ENCODE measurements at places on chromosomes 11 and 22. TPM values are rescaled to one million over a fixed set of nuclear protein-coding genes. Genes with fewer than 3 reads are reported as not detected.

Gene AP2A2
- total RNA-seq: 36.6 TPM

Gene MYEOV
- not detected for total RNA-seq

Gene PLEKHB1
- total RNA-seq: 12.8 TPM

Gene HPX
- total RNA-seq: 0.64 TPM

DNA sequence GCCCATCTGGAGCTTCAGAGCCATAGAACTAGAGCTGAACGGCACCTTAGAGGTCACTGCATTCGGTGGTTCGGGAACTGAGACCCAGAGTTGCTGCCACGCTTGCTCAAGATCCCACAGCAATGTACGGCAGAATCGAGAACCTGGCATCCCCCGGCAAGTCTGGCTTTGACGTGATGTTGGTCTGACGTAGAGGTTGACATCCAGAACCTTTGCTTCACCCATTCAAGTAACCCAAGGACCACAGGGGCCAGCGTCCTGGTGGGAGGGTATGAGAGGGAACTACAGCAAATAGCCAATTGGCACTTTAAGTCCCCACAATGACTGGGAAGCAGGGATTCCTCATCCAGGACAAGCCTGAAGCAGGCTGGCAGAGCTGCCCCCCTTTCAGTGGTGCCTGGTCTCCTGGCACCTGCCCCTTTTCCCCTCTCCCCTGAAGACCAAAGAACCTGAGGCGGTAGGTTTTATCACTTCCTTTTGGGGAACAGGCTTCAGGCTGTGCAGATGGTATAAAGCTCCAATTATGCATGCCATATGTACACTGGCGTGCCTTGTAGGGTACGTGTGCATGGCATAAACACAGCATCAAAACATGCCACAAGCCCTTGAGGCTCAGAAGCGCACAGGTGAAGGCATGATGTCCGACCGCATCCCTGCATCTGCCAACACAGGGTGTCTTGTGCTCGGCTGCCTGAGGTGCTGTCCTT is 15.3 kb upstream of the TEF start:
- no peak for DNase-seq
- no peak overlapping the region for H3K4me3 ChIP-seq

DNA sequence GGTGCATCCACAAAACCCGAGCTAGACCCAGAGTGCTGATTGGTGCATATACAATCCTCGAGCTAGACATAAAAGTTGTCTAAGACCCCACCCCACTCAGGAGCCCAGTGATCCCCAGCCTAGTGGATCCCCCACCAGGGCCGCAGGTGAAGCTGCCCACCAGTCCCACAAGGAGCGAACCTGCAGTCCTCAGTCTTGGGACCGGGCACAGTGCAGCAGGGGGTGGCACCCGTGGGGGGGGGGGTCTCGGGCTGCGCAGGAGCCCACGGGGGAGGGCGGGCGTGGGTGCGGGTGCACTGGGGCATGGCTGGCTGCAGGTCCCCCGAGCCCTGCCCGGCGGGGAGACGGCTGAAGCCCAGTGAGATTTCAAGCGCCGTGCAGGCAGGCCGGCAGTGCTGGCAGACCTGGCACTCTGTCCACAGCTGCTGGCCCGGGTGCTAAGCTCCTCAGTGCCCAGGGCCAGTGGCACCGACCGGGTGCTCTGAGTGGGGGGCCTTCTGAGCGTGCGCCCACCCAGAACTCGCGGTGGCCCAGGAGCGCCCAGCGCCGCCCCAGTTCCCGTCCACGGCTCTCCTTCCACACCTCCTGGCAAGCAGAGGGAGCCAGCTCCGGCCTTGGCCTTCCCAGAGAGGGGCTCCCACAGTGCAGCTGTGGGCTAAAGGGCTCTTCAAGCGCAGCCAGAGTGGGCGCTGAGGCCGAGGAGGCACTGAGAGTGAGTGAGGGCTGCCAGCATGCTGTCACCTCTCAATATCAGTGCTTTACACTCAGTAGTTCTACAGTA is 989.1 kb downstream of the FAM181B start:
- H3K27me3 ChIP-seq: no peaks in the 10 kb centered on the region
- no peak overlapping the region for H3K4me3 ChIP-seq
- DNase-seq: no peak
- H3K4me1 ChIP-seq: peaks cover 5% of the 10 kb centered on the region

- no peak overlapping the region for H3K4me3 ChIP-seq
- no peaks in the 10 kb centered on the region for H3K36me3 ChIP-seq
- H3K27ac ChIP-seq: no peak overlapping the region
- no peaks in the 10 kb centered on the region for H3K4me1 ChIP-seq
- DNase-seq: no peak
Observed at GRCh38 chr11:3245071-3245470, 12.9 kb upstream of the MRGPRE start.

DNA sequence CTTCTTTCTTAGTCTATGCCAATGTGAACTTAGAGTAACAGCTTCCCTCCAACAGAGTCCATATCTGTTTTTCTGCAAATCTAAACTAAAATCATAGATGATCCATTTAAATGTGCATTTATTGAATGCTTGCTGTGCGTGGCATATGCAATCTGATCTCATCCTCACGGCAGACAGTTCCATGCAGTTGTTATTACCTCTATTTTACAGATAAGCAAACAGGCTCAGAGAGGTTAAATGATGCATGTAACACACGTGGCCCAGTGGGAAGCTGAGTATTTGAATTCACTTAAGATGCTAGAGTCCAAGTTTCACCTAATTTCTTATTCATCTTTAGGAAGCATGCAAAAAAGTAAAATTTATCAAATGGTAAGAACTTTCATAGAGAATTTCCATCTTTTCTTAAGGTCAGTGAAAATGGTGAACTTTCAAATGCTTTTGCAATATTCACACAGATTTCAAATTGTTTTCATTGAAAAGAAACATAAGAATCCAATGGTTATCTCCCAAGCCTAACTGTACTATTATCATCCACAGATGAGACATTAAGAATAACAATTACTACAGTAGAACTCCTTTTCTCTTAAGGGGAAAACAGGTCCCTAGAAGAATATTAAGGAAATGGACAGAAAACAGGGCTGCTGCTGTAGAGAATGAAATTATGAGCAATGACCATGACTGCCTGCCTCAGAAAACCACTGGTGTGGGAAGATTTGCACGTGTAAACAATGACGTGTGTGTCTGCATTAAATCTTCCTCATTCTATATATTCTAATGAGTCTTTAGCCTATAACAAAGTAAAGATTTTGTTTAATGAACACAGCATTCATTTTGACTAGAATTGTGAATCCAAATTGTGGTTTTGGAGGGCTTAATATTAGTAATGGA is 1171.3 kb downstream of the LRRC4C start:
- H3K36me3 ChIP-seq: no peaks in the 10 kb centered on the region
- peaks cover 3% of the 10 kb centered on the region for H3K4me1 ChIP-seq
- DNase-seq: no peak
- no peak overlapping the region for H3K27ac ChIP-seq
- H3K27me3 ChIP-seq: peaks cover 15% of the 10 kb centered on the region

DNA sequence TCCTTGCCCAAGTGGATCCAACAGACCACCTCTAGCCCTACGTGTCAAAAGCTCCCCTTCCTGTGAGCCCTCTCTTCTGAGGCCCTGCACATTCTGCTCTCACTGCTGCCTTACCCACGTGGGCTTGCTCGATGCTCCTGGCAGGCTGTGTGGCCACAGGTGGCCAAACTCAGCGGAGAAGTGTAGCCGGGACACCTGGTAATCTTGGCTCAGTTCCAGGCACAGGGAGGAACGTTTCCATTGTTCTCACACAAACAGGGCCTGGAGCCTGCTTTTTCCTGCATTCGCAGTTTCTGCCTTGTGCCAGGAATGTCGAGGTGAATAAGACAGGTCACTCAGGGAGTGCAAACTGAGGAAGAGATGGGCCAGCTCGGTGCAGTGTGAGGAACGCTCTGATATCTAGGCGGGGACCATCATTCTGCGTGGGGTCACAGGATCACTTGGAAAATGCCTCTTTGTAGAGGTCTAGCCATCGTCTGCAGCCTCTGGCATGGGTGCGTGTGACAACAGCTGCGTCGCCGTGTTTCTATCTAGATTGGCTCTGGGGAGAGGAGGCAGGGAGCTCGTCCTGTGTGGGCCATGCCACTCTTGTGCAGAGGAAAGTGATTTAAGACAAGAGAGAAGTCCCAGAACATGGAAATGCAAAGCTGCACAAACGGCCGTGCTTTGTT is 127.6 kb upstream of the PARVA start:
- no peaks in the 10 kb centered on the region for H3K36me3 ChIP-seq
- DNase-seq: no peak
- no peak overlapping the region for H3K4me3 ChIP-seq
- H3K27ac ChIP-seq: no peak overlapping the region
- H3K27me3 ChIP-seq: no peaks in the 10 kb centered on the region

- peaks cover 3% of the 10 kb centered on the region for H3K27me3 ChIP-seq
- H3K27ac ChIP-seq: no peak overlapping the region
- H3K4me3 ChIP-seq: no peak overlapping the region
Observed at GRCh38 chr11:86473991-86474833, 99.5 kb downstream of the CCDC81 start.

DNA sequence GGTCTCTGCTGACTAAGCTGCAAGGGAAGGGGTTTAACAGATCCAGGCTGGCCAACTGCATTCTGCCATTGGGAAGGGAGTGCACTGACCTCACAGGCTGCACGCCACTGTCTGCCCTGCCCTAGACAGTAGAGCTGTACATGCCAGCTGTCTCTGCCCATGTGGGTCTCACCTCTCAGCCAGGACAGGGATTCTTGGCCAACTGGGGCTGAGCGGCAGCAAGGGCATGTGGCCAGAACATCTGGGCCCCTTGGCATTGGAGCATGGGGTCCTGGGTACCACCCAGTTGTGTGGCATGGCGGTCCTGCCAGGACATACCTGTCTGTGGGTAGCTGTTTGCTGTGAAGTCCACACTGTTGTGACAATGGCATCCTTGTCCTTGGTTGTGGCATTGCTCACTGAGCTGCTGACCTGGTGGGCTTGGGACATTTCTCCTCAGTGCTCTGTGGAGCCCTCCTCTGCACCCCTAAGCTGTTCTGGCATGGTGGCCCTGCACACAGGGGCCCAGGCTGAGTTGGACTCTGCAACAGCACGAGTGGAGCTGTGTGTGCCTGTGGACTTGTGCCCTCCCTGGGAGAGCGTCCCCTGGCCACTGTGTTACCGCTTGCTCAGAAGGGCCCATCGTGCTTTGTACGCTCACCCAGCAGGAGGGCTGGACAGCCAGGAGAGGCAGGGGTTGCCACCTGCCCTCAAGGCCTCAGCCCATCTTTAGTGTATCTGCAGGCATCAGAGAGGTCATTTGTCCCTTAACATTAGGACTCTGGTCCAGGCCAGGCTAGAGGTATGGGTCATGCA is 46.7 kb downstream of the MED15 start:
- H3K27me3 ChIP-seq: no peaks in the 10 kb centered on the region
- peaks cover 68% of the 10 kb centered on the region for H3K36me3 ChIP-seq
- peaks cover 93% of the 10 kb centered on the region for H3K4me1 ChIP-seq
- DNase-seq: no peak
- H3K27ac ChIP-seq: peak overlapping the region; percentile 100

- H3K36me3 ChIP-seq: no peaks in the 10 kb centered on the region
- H3K4me3 ChIP-seq: no peak overlapping the region
- H3K4me1 ChIP-seq: no peaks in the 10 kb centered on the region
- no peak for DNase-seq
- no peaks in the 10 kb centered on the region for H3K27me3 ChIP-seq
Observed at GRCh38 chr22:45602004-45602733, 69.5 kb upstream of the ATXN10 start.

DNA sequence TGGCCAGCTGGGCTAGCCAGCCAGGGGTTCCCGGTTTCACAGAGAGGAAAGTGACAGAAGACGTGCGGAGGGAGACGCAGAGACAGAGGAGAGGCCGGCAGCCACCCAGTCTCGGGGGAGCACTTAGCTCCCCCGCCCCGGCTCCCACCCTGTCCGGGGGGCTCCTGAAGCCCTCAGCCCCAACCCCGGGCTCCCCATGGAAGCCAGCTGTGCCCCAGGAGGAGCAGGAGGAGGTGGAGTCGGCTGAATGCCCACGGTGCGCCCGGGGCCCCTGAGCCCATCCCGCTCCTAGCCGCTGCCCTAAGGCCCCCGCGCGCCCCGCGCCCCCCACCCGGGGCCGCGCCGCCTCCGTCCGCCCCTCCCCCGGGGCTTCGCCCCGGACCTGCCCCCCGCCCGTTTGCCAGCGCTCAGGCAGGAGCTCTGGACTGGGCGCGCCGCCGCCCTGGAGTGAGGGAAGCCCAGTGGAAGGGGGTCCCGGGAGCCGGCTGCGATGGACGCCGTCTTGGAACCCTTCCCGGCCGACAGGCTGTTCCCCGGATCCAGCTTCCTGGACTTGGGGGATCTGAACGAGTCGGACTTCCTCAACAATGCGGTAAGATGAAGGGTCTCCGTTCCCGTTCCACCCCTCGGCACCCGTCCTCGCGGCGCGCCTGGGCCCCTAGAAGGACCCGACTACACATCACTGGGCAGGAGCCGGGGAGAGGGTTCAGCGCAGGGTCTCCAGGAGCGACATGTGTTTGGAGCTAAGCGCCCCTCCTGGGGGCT is at the start of gene CREB3L1:
Gene CREB3L1 (plus strand): TSS at position 41 of the 765 bp plus-strand sequence. CDS start 450 bp downstream, at position 491.
- DNase-seq: no peak
- H3K4me1 ChIP-seq: peaks cover 4% of the 10 kb centered on the region
- H3K36me3 ChIP-seq: no peaks in the 10 kb centered on the region

GRCh38 chr11:57566905-57567514 is 462 bp downstream of the UBE2L6 start:
- H3K36me3 ChIP-seq: peaks cover 17% of the 10 kb centered on the region
- no peaks in the 10 kb centered on the region for H3K27me3 ChIP-seq
- DNase-seq: peak; percentile 30
- peak overlapping the region; percentile 97 for H3K4me3 ChIP-seq
- peaks cover 44% of the 10 kb centered on the region for H3K4me1 ChIP-seq
- H3K27ac ChIP-seq: peak overlapping the region; percentile 96

GRCh38 chr22:44526779-44527126 is 28.7 kb upstream of the RTL6 start:
- peaks cover 3% of the 10 kb centered on the region for H3K27me3 ChIP-seq
- no peaks in the 10 kb centered on the region for H3K4me1 ChIP-seq
- DNase-seq: no peak
- no peak overlapping the region for H3K4me3 ChIP-seq

DNA sequence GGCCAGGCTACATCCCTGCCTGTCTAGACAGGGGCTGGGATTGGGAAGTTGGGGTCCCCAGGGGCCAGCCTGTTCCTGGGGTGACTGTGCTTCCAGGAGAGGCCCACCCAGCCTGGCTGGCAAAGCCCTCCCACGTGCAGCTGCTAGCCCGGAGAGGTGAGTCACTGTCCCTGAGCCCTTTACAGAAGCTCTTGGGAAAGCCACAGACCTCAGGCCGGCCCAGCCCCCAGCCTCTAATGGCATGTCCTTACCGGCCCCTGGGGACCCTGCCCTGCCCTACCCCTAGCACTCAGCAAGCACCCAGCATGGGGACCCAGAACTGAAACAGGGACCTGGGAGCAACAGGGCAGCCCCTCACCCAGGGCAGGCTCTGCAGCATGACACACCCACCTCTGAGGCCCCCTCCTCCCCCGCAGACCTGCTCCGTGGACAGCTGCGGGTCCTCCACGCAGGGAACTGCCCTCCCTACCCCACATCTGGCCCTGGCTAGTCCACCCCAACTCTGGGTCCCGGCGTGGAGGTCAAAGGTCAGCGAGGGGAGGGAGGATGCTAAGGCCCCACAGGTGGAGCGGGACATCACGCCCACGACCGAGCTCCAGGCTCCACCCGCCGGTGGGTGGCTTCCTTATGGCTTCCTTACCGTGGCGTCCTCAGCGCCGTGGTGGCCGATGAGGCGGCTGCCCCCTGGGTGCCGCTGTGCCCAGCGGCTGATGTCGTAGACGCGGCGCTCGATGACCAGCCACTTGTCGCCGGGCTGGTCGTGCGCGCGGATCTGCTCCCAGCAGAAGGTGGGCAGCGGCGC is 615 bp downstream of the FADS3 start:
- H3K27ac ChIP-seq: no peak overlapping the region
- DNase-seq: peak; percentile 51
- H3K27me3 ChIP-seq: no peaks in the 10 kb centered on the region

Measured in activated naive CD4-positive, alpha-beta T cell treated with anti-CD3 and anti-CD28 coated beads for 36 hours (primary cell).